Cardiac atrium fibroblast (primary cell): ENCODE measurements at places on chromosomes 2 and 18. TPM values are rescaled to one million over a fixed set of nuclear protein-coding genes. Genes with fewer than 3 reads are reported as not detected.

UCN gene
- total RNA-seq = 1.3 and 4.5 TPM in 2 replicates

ITGB6 gene
- total RNA-seq = not detected in 2 replicates

GPR155 gene
- total RNA-seq = 2.5 and 6.0 TPM in 2 replicates

ANKRD53 gene
- total RNA-seq = under 0.01 TPM in 2 replicates

RAD51AP2 gene
- total RNA-seq = not detected in 2 replicates

TANK gene
- total RNA-seq = 55.6 and 58.9 TPM in 2 replicates

LTBP1 gene
- 105 and 127 TPM in 2 replicates for total RNA-seq

ALLC gene
- not detected in 2 replicates for total RNA-seq

GAREM1 gene
- 5.1 and 30.0 TPM in 2 replicates for total RNA-seq

GTF2A1L gene
- total RNA-seq = 1.3 TPM in 1 of 2 replicates, not detected in the other

IHH gene
- total RNA-seq = under 0.01 TPM in 1 of 2 replicates, not detected in the other

ALPI gene
- not detected in 2 replicates for total RNA-seq

ASXL3 gene
- total RNA-seq = not detected in 2 replicates

PTPRN gene
- 0.36 and 1.9 TPM in 2 replicates for total RNA-seq

CEBPZ gene
- 28.7 and 35.0 TPM in 2 replicates for total RNA-seq

LCLAT1 gene
- total RNA-seq = 7.0 and 19.1 TPM in 2 replicates

RMC1 gene
- 19.9 and 20.3 TPM in 2 replicates for total RNA-seq

FOXD4L1 gene
- total RNA-seq = 0.16 TPM in 1 of 2 replicates, not detected in the other

FBXO48 gene
- 0.36 and 0.49 TPM in 2 replicates for total RNA-seq

RSAD2 gene
- not detected in 2 replicates for total RNA-seq

SERPINB12 gene
- total RNA-seq = not detected in 2 replicates

G6PC2 gene
- total RNA-seq = not detected in 2 replicates

WNT10A gene
- not detected in 2 replicates for total RNA-seq

PLB1 gene
- under 0.01 and 1.1 TPM in 2 replicates for total RNA-seq

FAM124B gene
- total RNA-seq = 1.8 and 4.5 TPM in 2 replicates

ACMSD gene
- not detected in 2 replicates for total RNA-seq

KCNF1 gene
- under 0.01 TPM in 1 of 2 replicates, not detected in the other for total RNA-seq

NYAP2 gene
- not detected in 2 replicates for total RNA-seq

RBKS gene
- 0.36 and 1.8 TPM in 2 replicates for total RNA-seq

GPR17 gene
- total RNA-seq = not detected in 2 replicates

FTCDNL1 gene
- total RNA-seq = not detected in 2 replicates

CEBPZOS gene
- total RNA-seq = 15.2 and 20.4 TPM in 2 replicates

ACKR3 gene
- total RNA-seq = 6.9 and 13.3 TPM in 2 replicates

CHRND gene
- not detected in 2 replicates for total RNA-seq

SLC9A4 gene
- total RNA-seq = not detected in 2 replicates

PLGLB1 gene
- 1.1 TPM in 1 of 2 replicates, not detected in the other for total RNA-seq

CAVIN2 gene
- total RNA-seq = 57.2 and 84.5 TPM in 2 replicates

MAL gene
- total RNA-seq = not detected in 2 replicates

IL1RN gene
- not detected in 2 replicates for total RNA-seq
